T-helper 2 cell treated with Interferon-gamma antibody and Interleukin-4, amounts not matched to agents 5 μg/mL and 100 μg/mL, for 36 hours (primary cell): ENCODE measurements at places on chromosomes 5 and 9.
A peak's percentile ranks its signal among the peaks of the same experiment; 100 is the strongest.

DNA sequence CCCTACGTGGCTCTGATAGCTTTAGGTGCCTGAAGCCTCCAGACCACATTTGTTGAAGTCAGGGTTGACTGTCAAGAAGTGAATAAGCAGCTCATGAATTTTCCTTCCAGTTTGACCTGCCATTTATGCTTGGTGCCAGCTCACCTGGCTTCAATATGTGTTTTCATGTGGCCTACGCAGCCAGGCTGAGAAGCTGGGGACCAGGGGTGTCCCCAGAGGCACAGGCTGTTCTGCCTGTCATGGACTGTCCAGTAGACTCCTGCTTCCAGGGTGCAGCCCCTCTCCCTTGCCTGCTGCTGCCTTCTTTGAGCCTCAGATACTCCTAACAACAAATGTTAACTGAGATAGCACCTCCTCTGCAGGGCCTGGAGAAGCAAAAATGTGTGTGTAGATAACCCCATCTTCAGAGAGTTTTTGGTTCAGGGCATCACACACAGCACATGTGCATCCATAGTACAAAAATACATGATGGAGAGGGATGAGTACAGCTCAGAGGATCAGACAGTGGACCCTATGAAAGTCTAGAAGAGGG lies 5.8 kb downstream of the TNFAIP8 start:
- DNase-seq: no peak

GRCh38 chr5:53714667-53715010 lies 154.2 kb downstream of the NDUFS4 start:
- DNase-seq: no peak

DNA sequence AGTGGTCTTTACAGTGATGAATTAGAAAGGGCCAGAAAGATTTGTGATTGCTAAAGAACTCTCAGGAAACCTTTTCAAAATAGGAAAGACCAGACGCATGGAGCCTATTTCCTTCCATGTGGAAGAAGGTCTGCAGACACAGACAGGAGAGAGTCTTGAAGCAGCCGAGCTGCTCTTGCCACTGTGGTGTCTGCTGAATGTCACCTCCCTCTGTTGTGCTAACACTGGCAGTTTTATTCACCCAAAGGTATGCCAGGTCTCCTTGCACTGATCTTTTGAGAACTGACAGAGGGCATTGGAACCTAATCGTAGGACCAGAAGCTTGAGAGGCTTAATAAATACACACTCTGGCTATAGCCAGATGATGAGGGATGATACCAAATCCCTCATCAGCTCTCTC lies 108.7 kb downstream of the SREK1 start:
- no peak for DNase-seq

- no peak for DNase-seq
Measured at GRCh38 chr5:30041831-30042385, 1151.6 kb upstream of the CDH6 start.

GRCh38 chr5:174084691-174085154 lies 39.2 kb downstream of the NSG2 start:
- DNase-seq: no peak

GRCh38 chr5:2917093-2917492 lies 165.6 kb upstream of the IRX2 start:
- no peak for DNase-seq

DNA sequence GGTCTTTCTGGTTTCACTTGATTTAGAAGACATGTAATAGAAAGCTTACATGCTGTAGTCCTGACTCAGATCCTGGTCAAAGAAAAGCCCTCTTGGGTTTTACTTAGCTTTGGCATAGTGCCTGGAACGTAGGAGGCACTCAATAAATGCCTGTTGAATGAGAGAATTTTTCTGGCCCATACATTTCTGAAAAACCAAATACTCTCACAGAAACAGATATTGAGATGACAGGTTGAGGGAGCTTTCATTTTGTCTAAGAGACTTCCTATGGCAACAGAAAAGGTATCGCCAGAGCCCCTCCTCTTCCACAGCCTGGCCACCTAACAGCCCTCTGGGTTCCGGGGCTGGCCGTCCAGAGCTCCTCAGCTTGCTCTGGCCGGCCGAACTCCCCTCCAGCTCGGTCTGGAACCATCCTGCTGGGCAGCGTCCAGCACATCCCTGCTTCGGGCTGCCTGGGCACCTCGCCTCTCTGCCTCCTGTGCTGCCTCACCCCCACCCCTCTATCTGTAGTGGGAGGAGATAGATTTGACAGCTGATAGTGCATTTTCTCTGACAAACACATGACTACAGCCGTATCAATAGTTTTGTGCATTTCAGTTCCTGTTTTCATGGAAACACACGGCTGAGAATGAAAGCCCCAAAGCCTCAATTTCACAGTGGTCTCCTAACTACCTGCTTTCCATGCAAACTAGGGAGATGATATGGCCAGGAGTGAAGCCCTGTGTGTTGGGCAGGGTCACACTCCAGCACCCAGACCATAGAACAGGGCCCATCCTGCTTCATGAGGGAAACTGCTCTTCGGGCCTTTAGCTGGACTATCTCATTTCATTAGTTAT lies 1.1 kb downstream of the IL4 start:
- peak; percentile 62 for DNase-seq

DNA sequence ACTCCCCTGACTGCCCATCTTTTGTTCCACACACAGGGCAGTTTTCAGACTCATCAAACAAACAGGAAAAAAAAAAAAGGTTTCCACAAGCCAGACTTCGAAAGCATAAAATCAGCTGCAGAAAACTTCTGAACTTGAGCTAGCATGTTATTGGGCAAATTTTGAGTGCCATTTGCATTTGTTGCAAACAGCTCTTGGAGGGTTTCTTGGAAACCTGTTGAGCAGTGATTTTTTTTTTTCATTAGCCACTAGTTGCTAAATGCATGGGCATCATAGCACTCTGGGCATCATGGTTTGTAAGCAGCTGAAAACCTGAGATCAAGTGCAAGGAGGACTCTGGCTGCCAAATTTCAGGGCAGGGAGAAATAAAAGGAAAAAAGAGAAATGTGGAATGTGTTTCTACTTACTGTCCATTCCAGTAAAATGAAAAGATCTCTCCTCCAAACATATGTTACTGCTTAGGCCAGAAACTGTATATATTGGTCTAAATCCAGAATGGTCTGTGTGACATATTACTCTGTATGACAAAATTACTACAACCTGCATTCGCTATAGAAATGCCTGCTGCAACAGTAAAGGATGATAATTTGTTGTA lies 85.2 kb upstream of the SMIM23 start:
- no peak for DNase-seq

DNA sequence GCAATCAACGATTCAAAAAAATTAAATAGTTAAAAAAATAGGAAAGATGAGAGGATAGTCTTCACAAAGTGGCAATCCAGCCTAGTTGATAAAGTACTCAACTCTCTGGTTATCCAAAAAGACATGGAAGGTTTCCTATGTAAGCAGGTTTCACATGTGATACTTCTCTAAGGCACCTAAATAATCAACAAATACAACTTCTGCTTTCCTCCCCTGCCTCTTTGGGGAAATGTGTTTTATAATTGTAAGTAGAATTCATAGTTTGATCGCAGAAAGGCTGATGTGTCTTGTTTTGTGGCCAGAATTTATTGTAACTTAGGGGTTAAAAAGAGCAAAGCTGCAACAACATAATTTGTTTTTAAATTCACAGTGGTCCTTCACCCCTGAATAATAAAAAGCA lies 855.5 kb upstream of the DMAC1 start:
- no peak for DNase-seq

GRCh38 chr5:120644516-120644915 lies 180.4 kb downstream of the PRR16 start:
- no peak for DNase-seq

DNA sequence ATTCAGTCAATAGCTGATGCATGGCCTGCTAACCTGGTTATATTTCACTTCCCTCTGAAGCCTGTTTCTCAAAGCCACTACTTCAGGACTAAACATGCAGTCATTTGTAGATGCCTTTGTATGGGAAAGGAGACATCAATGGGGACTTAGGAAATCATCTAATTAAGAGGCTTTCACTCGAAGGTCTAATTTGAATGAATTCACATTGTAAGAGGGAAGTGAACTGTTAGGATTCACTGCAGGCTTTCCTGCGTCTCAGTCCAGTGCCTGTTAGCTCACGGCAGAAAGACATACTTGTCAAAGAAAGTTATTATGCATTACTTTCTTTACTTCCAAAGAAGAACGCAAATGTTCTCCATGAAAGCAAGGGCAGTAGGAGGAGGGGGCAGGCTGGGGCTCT lies 50.6 kb upstream of the CDK20 start:
- no peak for DNase-seq

- DNase-seq: no peak
Measured at GRCh38 chr5:1152771-1153282, 41.0 kb upstream of the SLC12A7 start.

- DNase-seq: no peak
Measured at GRCh38 chr5:130198927-130199326, 294.7 kb downstream of the CHSY3 start.

DNA sequence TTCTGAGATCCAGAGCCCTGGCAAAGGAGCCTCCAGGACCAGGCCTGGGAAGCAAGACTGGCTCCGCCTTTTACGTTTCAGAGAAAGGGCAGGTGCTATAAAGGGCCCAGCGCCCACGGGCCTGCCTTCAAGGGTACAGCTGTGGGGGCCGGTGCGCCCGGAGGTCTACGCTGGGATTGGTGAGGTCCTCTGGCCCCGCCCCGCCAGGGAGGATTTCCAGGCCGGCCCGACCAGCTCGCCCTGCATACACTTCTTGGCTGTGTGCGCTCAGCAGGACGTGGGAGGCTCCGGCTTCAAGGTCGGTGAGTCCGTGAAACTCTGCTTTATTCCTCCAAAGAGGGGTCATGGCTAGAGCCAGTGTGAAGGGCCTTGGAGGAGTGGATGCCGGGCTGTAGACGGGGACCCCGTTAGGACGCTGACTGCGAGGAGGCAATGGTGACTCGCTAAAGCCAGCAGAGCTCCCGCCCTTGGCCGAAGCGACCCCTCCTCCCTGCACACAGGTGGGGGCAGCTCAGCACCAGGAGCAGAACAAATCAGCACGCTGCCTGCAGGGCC lies at the start of gene CKMT2:
TSS of gene CKMT2 (plus strand) at position 243 of the 555 bp plus-strand sequence. CDS start 17,811 bp downstream, outside the sequence.
- DNase-seq: no peak

DNA sequence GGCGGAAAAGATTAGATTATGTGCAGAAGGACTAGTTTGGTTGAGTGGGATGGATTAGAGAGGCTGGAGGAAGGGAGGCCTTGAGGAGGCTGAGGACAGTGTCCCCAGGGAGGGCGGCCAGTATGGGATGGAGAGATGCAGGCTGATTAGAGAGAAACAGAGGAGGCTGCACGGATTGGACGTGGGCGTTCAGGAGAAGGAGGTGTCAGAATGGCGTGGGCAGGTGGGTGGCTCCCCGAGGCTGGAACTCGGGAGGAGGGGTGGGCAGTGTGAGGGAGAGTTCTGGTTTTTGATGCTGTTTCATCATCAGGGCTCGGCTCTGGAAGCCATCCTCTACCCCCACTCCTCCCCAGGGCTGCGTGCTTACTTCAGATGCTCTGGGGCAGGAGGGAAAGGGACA lies 13.0 kb downstream of the CDHR2 start:
- no peak for DNase-seq

DNA sequence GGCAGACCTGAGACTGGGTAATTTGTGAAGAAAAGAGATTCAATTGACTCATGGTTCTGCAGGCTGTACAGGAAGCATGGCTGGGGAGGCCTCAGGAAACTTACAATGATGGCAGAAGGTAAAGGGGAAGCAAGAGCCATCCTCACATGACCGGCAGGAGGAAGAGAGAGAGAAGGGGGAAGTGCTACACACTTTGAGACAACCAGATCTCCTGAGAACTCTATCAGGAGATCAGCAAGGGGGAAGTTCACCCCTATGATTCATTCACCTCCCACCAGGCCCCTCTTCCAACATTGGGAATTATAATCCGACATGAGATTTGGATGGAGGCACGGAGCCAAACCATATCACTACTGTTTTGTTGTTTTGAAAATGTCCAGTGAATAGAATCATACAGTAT lies 110.2 kb downstream of the DAPK1 start:
- DNase-seq: no peak

DNA sequence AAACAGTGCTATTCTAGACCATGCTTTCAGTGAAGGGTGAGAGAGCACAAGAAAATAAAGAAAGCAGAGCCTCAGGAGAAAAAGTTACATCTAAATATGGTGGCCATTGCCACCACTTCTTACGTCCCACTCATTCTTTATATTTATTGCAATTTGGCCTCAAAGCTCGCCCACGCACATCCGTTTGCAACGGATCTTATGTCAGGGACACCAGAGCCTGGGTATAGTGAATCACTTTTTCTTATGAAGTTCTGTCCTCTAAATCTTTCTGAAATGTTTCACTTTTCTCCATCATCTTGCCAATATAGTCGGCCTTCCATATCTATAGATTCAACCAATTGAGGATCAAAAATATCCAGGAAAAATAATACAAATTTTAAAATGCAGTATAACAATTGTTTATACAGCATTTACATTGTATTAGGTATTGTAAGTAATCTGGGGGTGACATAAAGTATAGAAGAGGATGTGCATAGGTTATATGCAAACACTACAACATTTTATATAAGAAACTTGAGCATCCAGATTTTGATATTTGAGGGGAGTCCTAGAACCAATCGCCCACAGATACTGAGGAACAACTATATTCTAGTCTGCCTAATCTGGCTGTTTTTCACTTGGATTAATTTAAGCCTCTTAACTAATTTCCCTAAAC lies 35.2 kb downstream of the GOLPH3 start:
- peak; percentile 81 for DNase-seq

- DNase-seq: no peak
Measured at GRCh38 chr5:56202483-56202882, 30.6 kb downstream of the ANKRD55 start.

DNA sequence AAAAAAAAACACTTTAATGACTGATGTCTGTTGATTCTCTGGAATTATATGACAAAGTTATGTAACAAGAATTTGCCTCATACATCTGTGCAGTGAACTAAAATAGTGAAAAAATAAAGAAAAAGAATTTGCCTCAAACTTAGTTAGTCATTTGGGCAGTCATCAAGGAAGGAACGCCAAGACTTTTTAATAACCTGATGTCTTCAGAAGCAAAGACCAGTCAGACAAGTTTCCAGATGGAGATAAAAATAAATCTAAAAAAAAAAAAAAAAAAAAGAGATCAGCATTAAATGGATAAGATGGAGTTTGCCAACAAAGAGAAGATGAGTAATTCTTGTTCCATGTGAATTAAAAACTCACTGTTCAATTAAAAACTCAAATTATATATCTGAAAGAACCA lies 52.3 kb upstream of the JMY start:
- no peak for DNase-seq

- peak; percentile 62 for DNase-seq
Measured at GRCh38 chr9:21993893-21994555, at the start of gene CDKN2A. Gene CDKN2A, minus strand, starts transcription at chr9:21994392.

- DNase-seq: no peak
Measured at GRCh38 chr9:137112564-137113384, 1.8 kb downstream of the DPP7 start.

DNA sequence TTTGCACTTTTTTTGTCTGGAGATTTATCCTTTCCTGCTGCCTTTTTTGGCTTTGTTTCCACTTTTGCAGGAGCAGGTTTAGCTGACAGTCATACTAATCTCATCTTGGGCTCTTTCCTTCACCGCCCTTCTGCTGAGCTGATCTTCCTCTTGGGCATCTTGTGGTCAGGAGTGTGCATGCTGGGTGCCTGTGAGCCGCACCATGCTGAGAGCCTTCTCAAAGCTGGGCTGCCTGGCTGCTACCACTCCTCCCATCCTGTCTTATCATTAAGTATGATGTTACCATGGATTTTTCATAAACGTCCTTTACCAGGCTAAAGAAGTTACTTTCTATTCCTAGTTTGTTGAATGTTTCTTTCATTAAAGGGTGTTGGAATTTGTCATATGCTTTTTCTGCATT lies 49.5 kb upstream of the MCCC2 start:
- DNase-seq: no peak
